ENCODE measurements at places on chromosomes 1 and 21.

- no peak for DNase-seq
Observed at GRCh38 chr1:209884665-209885117, 53.3 kb upstream of the SYT14 start.

DNA sequence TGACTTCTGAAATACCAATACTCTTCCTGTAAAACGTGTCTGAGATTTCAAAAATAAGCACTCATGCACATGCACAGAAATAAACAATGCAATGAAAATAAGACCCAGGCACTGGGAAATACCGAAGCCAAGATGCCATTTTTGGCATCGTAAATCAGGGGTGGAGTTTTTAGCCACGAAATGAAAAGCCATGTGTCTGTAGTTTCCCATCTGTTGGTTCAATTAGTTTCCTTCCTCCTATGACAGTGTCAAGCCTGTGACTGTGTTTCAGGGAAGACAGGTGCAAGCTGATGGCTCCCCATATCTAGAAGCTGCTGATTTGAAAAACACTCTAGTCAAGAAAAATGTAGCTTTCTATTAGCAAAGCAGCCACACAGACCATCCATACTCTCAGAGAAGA lies 480.4 kb upstream of the CAMK1G start:
- DNase-seq, result no peak

GRCh38 chr1:212593821-212594251 lies 14.7 kb upstream of the ATF3 start:
- DNase-seq, result no peak

GRCh38 chr21:45403133-45403824 lies 1.7 kb upstream of the COL18A1 start:
- no peak for DNase-seq

DNA sequence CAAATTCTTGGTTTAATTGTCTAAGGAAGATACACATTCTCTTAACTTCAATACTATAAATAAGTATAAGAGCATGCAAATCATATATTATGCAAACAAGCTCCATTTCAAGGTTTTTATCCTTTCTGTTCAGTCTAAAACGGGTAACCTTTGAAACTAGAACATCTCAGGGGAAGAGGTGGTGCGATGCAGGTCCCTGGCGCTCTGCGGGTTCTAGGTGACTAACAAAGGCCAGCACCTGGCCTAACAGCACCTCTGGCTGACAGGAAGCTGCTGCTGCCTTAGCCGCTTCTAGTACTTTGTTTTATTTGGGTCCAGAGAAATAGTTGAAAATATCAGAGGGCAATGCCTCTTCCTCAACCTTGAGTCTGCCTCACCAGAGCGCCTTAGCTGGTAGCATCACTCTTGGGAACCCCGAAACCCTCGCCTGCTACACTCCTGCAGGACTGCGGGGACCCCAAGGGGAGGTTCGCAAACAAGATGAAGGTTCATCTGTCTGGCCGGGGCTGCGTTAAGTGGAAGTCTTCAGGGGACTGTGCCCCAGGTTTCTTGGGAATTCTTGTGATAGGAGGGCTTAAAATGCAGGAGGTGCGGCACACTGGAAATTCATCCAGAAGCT lies 45.5 kb downstream of the PRDM15 start:
- no peak for DNase-seq
